ENCODE measurements at places on chromosomes 6 and 20.

GRCh38 chr20:9928281-9928737 lies 89.4 kb upstream of the PAK5 start:
- no peak for DNase-seq

- DNase-seq: no peak
Observed at GRCh38 chr20:34274694-34275093, 28.5 kb downstream of the AHCY start.

- no peak for DNase-seq
Observed at GRCh38 chr6:110646419-110646698, 168.9 kb downstream of the CDK19 start.

- no peak for DNase-seq
Observed at GRCh38 chr20:47710665-47711045, 74.6 kb downstream of the SULF2 start.

DNA sequence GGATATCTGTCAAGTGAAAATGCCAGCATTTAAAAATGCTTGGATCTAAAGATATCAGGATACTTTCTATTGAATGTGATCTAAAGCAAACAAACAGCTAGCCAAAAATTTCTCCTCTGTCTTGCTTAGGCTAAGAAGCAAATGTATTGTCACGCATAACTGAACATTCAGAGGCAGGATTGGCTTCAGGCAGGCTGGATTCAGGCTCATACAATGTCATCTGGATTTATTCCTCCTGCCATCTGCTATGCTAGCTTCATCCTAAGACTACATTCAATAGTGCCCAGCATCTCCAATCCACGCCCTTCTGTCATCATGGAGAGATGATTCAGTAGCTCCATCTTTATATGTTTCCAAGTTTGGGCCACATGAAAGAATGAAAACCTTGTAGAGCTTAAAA lies 27.1 kb downstream of the PFDN4 start:
- DNase-seq: no peak

- DNase-seq: no peak
Observed at GRCh38 chr20:20897145-20897544, 184.7 kb upstream of the RALGAPA2 start.

DNA sequence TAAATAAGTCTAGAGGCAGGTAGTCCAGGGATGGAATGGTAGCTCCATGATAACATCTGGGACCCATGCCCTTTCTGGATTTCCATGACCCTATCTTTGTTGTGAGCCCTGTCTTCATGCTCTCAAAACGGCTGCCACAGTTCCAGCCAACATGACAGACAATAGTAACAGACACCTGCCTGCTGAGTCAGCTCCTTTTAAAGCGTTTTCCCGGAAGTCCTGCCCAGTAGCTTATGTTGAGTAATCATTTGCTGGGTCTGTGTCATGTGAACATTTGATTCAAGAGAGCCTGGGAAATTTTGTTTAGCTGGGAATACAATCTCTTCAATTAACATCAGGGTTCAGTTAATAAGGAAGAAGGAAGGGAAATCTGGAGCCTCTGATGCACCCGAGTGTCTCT lies 262.2 kb upstream of the SULF2 start:
- DNase-seq: no peak

DNA sequence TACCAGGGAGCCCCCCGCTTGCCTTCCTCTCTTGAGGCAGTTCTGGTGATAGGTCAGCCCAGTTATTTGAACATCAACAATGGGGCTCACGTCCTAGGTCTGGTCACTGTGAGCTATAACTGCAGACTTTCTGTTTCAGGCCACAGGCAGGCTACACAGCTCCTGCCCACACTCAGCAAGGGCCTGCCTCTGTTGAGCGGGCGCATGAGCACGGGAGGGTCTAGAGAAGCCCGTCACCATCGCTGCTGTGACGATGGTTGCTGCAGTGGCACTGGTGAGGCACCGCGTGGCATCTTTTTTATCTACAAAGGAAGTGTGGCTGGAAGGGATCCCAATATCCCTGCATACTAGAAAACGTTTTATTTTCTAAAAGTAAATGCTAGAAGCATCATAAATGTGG lies 77.8 kb downstream of the RAMACL start:
- DNase-seq: no peak

- DNase-seq: no peak
Observed at GRCh38 chr6:12369781-12370262, 79.7 kb downstream of the EDN1 start.

DNA sequence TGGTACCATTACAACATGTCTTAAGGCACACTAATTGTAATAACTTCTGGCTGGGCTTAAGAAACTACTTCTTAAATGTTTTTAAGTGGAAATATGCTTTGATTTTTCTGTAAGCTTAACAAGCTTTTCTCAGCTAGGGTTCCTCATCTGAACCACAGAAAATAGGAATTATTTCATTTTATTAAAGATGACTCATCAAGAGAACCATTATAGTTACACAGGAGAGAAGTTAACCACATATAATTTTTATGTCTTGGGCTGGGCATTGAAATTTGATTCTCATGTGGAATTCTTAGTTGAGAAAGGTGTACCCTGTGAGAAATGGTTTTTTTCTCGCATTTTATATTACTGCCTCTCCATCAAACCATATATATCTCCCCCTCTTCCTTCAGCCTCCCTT lies 75.1 kb downstream of the QKI start:
- no peak for DNase-seq

DNA sequence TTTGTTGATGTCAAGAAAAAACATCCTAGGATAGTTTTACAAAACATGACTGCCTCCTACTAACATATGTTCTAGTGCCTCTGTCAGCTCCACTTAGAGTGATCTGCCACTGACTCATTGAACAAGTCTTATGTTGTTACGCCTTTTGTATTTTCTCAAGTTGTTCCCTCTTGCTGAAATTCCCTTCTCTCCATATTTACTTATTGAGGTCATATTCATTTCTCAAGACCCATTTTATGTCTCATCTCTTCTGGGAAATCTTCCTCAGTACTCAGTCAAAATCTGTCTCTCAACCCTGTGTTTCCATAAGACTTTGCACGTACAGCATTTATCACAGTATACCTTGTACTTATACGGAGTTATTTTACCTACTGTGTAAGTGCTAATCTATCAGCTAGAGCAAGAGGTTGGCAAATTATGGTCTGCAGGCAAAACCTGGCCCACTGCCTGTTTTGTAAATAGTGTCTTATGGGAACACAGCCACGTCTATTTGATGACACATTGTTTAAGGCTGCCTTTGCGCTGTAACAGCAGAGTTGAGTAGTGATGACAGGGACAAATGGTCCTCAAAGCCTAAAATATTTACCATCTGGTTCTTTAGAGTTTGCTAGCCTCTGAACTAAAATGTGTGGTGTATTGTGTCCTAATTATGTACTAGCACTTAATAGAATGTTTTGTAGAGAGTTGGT lies 83.4 kb downstream of the ADGRB3 start:
- no peak for DNase-seq

DNA sequence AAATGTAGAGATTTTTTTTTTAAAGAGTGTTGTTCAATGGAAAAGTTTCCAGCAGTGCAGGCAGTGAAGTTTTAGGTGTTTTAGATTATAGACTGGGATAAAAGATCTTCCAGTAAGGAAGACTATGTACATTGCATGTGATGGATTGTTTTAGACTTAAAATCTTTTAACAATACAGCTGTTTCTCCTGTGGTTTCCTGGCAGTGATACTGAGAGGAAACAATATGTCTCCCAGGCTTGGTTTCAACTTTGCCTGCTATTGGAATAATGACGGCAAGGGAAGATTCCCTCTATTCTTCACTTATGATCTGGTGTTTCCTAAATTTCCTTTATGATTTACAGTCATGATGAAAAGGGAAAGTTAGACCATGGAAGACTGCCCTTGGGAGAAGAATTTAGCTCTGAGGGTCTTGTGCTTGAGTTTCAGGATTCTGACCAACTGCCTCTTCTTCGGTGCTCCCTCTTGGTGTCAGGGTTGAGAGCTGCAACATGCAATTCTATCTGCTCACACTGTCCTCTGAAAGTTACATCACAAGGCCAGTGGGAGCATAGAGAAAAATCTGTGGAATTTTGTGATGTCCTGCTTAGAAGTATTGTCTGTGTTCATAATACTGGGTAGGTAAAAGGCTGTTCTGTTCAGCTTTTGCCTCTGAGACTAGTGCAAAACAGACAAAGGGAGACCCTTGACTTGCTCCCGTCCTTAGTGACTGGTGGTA lies 262.8 kb upstream of the MAN1A1 start:
- DNase-seq: no peak

DNA sequence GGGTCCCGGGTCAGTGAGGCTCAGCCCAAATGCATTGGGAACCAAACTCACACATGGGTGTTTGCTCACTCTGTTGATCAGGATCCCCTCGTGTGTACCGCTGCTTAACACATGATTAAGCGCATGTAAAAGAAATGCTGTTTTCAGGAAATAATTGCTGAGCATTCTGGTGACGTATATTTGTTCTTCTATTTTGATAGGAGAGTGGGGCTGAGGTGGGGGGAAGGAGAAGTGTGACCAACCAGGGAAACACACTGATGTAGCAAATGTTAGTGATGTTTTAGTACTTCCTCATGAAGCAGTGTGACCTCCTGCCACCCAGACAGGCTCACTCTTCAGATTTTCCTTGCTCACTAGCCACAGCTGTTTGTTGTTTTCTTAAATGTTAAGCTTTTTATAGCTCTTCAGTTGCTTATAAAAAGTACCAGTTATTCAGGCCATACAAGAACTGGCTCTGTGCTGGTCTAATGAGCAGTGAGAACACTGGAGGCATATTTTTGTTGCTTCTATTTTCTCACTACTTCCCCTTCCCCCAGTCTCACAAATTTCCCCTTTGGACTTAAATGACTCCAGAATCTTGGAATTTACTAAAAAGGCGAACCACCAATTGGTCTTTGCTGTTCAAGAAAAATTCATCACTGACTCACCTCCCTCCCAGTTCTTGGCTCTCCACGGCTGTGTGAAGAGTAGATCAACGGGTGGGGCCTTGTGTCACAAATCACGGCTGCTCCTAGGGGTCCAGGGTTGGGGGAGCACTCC lies 79.2 kb upstream of the BACH2 start:
- DNase-seq: no peak

- no peak for DNase-seq
Observed at GRCh38 chr20:56924292-56925081, 295.4 kb downstream of the TFAP2C start.

DNA sequence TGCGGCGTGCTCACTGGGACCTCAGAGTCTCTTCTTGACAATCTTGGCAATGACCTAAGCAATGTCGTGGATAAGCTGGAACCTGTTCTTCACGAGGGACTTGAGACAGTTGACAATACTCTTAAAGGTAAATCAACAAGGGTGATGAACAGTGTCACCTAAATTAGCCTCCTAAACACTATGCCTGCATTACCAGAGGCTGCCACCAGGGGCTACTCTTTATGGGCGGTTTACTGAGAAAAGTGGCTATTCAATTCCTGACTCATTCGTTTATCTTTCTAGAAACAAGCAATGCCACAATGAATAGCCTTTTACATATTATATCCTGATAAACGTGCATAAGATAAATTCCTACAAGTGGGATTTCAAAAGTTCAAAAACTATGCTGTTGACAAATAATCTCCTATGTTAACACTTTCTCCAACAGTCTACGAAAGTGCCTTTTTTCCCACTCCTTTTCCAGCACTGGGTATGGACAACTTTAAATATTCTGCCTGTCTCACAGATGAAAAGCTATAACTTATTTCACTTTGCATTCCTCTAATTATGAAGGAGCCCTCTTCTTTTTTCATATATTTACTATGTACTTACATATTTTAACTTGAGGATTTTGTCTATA lies 1.3 kb downstream of the BPIFA2 start:
- no peak for DNase-seq

DNA sequence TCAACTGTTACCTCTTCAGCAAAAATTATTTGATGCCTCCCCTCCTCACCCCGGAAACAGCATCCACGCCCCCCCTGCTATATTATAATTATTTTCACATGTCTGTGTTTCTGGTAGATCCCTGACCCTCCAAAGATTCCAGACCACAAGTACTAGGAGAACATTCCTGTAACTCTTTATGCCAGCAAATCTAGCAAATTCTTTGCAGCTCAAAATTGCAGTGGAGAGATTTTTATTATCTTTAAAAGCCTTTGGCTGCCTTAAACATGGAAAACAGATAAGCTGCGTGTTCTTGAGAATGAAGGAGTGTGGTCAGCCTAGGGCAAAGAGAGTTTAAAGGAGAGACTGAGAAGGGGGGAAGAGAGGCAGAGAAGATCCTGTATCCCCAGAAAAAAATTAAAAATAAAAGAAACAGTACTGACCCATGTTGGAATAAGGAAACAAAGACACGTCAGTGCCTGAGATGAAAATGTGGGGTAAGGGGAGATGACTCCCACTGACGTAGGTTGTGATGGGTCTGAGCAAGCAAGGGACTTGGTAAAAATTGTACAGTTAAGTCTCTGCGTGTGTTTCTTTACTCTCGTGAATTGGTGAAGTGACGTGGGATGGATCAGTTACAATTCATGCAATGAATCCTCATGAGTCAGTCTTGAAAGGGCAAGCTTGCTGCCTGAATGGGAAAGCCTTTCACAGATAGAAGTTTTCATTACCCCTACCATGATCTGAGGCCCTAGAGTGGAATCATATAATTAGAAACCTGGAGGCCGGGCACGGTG lies 8.3 kb downstream of the ID4 start:
- DNase-seq: no peak

GRCh38 chr6:52725535-52726192 lies 37.6 kb downstream of the GSTA2 start:
- DNase-seq: no peak

DNA sequence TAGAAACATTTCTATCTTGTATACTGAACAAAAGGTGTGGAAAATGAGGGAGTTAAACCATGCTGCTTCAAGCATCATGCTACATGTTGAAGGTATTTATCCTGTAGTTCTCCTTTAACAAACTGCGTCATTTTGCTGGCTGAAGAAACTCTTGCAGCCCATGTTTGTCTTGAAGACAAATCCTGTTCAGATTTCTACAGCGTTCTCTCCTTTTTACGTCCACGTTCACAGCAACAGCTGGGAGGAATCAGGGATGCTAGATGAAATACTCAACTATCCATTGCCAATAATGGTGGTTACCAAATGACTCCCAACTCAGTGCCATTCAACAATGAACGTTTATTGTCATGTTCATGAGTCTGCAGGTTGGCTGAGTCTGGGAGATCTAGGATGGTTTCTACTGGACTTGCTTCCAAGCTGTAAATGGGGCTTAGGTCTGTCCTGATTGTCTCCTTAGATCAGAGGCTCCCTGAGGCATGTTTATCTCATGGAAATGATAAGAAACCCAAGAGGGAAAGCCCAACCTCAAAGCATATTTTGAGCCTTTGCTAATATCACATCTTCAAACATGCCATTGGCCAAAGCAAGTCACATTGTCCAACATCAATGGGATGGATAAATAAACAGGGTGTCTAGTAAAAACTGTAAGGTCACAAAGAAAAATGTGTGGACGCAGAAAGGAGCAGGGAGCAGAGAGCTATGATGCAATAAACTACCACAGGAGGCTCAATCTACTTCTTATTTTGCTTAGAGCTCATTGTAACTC lies 2.7 kb upstream of the PLCB1 start:
- no peak for DNase-seq

- DNase-seq: no peak
Observed at GRCh38 chr6:40720375-40720748, 133.2 kb upstream of the LRFN2 start.
